ENCODE measurements at places on chromosomes 4 and X.

GRCh38 chrX:150569155-150569477, 695 bp downstream of the MTM1 start:
- DNase-seq: no peak

DNA sequence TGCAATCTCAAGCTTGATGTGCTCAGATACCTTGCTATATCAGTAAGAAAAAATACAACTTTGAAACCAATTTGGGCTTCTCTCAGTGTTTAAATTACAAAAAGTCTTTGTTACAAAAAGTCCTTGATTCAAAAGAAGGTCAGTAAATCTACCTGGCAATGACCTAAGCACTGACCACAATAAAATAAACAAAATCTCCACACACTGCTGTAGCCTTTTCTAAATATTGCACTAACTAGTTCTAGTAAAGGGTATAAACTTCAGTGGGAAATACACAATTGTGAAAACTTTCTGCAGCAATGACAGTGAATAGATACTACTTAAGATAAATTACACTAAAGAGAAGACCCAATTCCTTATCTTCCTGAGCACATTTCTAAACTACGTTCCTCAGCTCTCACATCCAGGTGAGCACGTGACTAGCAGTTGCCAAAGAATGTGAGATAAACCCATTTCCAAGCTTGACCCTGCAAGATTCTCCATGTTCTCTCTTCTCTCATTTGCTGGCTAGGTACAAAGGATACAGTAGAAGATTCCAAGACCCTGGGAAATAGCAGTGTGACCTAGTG, 81.4 kb upstream of the GPR34 start:
- DNase-seq: no peak

- DNase-seq: no peak
These were observed 38.9 kb downstream of the CNGA2 start for GRCh38 chrX:151773434-151773833.

- no peak for DNase-seq
These were observed 246.9 kb upstream of the GIMD1 start for GRCh38 chr4:106615410-106615945.

GRCh38 chr4:2163311-2163821, 78.6 kb downstream of the HAUS3 start:
- DNase-seq: no peak

DNA sequence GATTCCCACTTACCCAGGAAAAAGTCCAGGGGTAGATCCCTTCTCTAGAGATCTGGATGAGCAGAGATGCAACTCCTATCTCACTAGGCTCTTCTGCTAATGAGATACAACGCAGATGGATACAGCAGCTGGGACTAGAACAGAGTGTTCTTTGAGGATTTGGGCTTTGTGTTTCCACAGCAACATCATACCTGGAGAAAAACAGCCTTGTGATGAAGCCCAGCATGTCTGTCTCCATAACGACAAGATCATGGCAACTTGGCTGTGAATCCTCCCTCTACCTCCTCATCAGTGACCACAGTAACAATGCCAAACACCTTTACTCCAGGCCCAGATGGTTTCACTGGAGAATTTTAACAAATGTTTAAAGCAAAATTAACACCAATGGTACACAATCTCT, 80.1 kb downstream of the RCHY1 start:
- no peak for DNase-seq

- DNase-seq: no peak
These were observed 63.4 kb downstream of the FHDC1 start for GRCh38 chr4:152999346-153000075.

DNA sequence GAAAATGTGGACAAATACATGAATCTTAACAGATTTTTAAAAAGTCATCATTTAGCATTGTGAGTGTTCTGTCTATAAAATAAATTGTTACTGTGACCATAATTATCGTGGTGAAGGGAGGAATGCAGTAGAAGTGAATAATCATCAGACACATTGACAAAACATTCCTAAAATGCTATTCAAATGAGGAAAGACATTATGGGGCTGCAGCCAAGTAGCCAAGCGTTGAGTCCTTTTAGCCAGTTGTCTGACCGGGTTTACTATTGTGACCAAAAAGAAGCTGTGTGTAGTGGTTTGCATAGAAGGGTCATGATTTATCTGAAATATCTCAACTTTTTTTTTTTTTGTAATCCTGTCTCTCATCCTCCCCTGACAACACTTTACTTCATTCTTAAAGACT, 19.5 kb downstream of the WWC2 start:
- DNase-seq: no peak

DNA sequence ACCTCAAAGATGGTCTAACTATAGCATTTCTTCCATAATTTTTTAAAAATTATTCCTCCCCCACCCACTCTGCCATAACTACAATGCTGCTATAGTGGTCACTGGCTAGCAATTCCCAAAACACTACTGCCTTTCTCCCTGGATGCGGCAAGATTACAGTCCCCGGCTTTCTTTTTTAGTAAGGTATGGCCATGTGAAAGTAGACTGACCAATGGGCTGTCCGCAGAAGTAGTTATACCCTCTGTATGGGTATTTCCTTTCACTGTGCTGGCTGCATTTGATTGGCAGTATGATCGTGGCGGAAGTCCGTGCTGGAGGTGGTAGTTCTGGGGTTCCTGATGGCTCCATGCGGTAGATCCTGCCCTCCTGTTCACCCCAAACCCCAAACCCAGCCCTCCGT, 166.0 kb downstream of the FBXO8 start:
- DNase-seq: no peak

- no peak for DNase-seq
These were observed 38.7 kb downstream of the HNRNPD start for GRCh38 chr4:82335043-82335442.

GRCh38 chr4:12036450-12036849, 607.8 kb upstream of the HS3ST1 start:
- DNase-seq: no peak

DNA sequence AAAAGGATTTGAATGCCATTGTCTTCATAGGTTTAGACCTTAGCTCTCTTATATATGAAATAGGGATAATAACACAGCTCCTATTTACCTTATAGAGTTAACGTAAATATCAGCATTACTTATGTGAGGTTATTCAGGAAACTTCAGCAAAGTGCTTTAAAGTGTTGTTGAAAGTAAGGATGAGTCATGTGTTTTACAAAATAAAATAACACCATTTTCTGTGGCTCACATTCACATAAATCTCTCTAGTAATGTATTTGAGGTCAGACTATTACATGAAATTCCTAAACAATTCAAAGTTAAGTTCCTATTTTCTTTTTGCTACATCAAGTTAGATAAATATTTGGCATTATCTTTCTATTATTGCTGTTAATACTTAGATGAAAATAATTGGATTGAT, 2.9 kb downstream of the GNRHR start:
- no peak for DNase-seq

DNA sequence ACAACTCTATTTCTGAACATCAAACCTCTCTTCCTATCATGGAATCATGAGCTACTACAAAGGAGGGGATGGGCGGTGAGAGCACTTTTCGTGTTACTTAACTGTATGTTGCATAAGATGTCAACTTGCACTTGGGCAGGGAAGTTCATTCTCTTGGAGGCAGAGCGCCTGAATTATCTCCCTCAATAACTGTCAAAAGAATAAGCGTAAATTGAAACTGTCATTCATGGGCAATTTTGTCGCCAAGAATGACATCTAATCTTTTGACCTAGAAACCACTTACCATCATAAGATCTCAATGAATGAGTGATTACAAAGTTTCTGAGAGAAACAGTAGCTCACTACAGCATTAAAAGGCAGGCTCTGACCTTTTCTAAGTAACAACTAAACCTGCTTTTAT, 23.5 kb upstream of the USP26 start:
- no peak for DNase-seq

DNA sequence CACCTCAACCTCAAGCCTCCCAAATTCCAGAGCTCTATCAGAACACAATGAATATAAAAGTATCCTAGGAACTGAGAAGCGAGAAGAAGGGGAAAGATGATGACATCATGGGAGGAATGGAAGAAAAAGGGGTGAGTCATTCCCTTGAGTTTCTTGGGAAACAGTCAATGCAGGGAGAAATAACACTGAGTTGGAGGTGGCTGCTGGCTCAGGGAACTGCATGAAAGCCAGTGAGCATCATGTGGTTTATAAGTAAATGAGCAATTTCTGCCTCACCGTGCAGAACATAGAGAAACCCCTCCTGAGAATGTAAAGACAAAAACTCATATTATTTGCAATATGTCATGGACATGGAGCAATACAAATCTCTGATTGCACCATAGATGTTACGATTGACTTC, 73.3 kb downstream of the SHOX start:
- no peak for DNase-seq

- DNase-seq: no peak
These were observed 886 bp upstream of the WWC2 start for GRCh38 chr4:183098019-183098722.

- DNase-seq: peak; percentile 4
These were observed 905.2 kb downstream of the TRAM1L1 start for GRCh38 chr4:116180157-116180601.

- DNase-seq: no peak
These were observed 80.9 kb downstream of the CNGA2 start for GRCh38 chrX:151815398-151815797.

DNA sequence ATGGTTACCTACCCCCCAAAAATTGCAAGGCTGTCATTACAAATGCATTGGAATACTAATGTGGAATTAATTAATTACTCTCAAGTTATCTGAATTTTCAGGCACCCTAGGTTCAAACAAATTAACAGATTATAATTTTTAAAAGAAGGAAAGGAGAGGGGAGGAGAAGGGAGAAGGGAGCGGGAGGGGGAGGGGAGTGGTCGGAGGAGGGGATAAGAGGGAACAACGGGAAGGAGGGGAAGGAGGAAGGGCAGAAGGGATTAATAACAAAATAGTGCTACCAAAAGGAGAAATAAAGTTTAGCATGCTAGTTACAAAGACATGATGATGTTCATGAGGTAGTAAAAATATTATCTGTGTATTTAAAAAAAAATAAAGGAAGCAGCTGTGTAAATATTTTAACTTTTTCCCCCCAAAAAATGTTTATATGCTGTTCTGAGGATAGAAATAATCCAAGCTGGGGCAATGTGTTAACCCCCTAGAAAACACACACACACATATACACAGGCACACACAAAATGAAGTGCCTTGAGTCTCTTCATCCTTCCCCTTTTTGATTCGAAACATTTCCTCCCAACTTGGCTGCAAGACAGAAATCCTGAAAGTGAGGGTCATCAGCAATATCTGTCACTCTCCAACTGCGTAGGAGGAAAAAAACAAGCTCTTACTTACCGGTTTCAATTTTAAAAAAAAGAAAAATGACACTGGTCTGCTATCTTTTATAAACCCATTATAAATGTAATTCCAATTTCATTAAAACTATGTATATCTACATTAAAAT, 58.8 kb downstream of the PPP3CA start:
- no peak for DNase-seq

DNA sequence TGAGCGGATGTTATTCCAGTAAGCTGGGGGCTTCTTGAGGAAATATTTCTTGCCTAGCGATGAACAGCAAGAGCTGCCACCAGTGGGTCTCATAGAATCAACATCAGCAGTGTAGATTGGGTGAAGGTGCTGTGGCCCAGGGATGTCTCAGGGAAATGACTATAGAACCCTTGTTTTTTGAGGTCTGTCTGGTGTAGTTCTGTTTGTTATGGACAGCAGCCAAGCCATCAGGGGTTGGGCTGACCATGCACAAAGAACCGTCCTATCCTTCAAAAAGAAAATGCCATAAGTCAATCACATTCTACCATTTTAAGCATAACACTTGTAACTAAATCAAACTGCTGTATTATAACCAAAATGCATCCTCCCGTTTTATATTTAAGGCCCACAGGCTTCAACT, 17.3 kb upstream of the C1GALT1C1 start:
- no peak for DNase-seq

DNA sequence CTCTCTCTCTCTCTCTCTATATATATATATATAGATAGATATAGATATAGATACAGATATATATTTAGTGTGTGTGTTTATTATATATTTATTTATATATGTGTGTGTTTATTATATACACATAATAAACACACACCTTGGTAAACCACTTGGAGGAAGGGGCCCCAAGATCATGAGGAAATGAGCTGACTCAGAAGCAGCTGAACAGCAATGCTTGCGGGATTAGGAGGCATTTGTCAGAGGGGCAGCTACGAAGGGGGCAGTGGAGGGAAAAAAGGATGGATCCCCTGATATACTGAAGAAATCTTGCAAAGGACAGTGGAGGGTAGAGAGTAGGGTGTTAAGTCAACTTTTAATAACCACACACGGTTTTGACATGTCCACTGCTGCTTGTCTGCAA, 120.0 kb upstream of the SORBS2 start:
- no peak for DNase-seq

- no peak for DNase-seq
These were observed 102.0 kb downstream of the TSPAN5 start for GRCh38 chr4:98556451-98556850.

DNA sequence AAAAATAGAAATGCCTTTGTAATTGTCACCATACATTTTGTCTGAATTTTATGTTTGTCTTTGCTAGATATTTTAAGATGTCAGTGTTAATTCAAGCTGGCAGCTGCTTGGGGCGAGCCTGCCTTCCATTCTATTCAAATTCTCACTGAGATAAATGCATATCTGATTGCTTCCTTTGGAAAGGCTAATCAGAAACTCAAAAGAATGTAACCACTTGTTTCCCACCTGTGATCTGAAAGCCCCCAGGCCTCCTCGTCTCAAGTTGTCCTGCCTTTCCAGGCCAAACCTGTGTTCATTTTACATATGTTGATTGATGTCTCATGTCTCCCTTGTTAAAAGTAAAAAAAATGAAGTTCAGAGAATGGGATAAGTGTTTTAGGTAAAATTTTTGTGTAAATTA, 318.7 kb upstream of the TECRL start:
- no peak for DNase-seq

- no peak for DNase-seq
These were observed 125.2 kb downstream of the NHS start for GRCh38 chrX:17500145-17500579.

DNA sequence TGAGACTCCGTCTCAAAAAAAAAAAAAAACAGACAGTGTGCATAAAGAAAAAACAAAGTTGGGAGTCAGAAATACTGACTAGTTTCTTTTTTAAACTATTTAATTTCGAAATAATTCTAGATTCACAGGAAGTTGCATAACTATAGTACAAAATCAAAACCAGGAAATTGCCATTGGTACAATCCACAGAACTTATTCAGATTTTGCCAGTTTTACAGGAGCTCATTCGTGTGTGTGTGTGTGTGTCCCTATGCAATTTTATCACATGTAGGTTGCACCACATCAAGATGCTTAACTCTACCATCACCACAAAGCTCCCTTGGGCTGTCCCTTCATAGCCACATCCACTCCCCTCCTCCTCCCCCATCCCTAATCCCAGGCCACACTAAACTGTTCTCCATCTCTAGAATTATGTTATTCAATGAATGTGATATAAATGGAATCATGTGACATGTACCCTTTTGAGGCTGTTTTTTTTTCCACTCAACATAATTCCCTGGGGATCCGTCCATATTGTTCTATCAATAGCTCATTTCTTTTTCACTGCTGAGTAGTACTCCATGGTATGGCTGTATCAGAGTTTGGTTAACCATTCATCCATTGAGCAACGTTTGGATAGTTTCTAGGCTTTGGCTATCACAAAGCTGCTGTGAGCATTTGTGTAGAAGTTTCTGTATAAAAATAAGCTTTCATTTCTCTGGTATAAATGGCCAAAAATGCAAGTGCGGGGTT, 16.3 kb upstream of the DDX3X start:
- no peak for DNase-seq

GRCh38 chr4:113537203-113537602, 224.3 kb downstream of the CAMK2D start:
- DNase-seq: no peak
